T-helper 2 cell treated with Interferon-gamma antibody and Interleukin-4, amounts not matched to agents 100 ng/mL and 5 ng/mL, for 36 hours (primary cell): ENCODE measurements at places on chromosomes 2 and 18. TPM values are rescaled to one million over a fixed set of nuclear protein-coding genes. Genes with fewer than 3 reads are reported as not detected.

Gene PRSS56
- not detected in 2 replicates for total RNA-seq

Gene LRP1B
- not detected in 2 replicates for total RNA-seq

Gene LYG2
- total RNA-seq: not detected in 2 replicates

Gene ERFE
- 0.09 and 0.11 TPM in 2 replicates for total RNA-seq

Gene KIF5C
- total RNA-seq: 12.5 and 12.8 TPM in 2 replicates

Gene TMEM127
- 37.8 and 41.1 TPM in 2 replicates for total RNA-seq

Gene MEP1B
- total RNA-seq: 0.07 and 0.11 TPM in 2 replicates

Gene ARL5A
- 53.5 and 58.9 TPM in 2 replicates for total RNA-seq

Gene EVX2
- not detected in 2 replicates for total RNA-seq

Gene TWIST2
- not detected in 2 replicates for total RNA-seq

Gene SEMA4F
- total RNA-seq: 4.4 and 5.9 TPM in 2 replicates

Gene GAREM2
- total RNA-seq: 4.1 and 5.3 TPM in 2 replicates

Gene ZNF2
- total RNA-seq: 3.5 and 3.6 TPM in 2 replicates
